Activated CD8-positive, alpha-beta T cell treated with anti-CD3 and anti-CD28 coated beads, Interleukin-2, amount 10 ng/mL, durations not matched to agents 7 days and 5 days (primary cell): ENCODE measurements at places on chromosomes 6 and 20. TPM values are rescaled to one million over a fixed set of nuclear protein-coding genes. Genes with fewer than 3 reads are reported as not detected.

DNA sequence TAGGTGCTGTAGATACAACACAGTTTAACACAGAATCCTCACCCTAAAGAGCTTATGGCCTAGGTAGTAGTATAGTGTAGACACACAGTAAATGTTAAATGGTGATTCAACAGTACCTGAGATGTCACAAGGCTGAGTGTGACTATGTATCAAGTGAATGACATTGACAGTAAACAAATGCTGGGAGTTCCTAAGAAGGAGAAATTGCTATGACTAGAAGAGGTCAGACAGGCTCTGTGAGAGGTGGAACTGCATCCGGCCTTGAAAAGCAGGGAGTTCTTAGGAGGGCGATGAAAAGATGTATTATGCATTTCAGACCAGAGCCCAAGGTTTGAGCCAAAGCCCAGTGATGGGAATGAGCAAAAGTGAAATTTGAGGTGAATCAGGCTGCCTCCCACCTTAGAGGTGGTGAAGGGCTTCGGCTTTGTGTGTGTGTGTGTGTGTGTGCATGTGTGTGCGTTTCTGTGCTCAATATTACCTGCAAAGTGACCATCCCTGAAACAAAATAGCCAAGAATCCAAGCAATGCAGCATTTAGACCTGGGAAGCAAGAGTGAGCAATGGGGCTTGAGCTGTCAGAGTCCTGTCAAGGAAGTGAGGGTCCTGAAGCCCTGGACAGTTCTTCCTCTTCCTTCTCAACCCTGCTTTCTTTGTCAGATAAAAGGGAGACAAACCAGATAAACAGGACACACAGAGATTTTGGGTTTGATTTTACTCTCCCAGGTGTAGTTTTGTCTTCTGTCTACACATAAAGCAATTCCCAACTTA, 32.3 kb upstream of the CITED2 start:
- DNase-seq = no peak

DNA sequence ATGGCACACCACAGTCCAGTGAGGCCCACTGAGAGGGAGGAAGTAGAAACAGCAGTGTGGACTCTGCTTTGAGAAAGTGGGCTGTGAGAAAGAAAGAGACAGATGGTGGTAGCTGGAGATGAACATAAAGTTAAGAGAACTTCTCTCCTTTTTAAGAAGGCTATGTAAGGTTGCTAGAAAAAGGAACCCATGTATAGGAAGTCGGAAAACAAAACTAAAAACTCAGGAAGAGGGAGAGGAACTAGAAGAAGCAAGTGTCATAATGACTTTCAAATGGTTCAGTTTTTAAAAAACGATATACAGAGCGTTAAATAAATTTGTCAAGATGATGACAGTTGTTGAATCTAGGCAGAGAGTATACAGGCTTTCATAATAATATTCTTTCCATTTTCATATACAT, 25.4 kb upstream of the GMNN start:
- no peak for DNase-seq

- DNase-seq = no peak
These were observed 247.5 kb downstream of the TMEM242 start for GRCh38 chr6:157075549-157076450.

DNA sequence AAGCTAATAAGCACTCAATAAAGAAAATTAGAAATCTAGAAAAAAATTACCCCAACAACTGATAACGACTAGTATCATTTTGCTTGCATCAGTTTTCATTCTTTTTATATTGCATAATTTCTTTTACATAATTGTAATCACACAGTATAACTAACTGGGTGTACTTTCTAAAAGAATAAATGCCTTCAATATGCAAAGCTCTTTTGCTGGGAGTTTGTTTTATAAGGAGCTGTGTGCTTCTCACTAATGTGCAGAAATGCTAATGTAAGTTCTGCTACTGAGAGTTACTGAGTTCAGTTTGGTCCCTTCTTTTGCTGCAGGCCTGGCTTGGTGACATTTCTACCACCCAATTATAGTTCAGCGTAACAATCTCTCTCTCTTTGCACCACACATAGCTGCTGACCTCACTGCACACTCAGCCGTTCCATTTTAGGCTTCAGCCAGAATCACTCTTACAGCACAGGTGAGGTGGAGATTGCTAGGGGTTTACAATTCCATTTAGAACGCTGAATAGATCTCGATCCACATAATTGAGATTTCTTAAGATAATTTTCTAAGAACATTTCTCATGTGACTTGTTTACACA, 20.9 kb upstream of the KLHL31 start:
- no peak for DNase-seq

DNA sequence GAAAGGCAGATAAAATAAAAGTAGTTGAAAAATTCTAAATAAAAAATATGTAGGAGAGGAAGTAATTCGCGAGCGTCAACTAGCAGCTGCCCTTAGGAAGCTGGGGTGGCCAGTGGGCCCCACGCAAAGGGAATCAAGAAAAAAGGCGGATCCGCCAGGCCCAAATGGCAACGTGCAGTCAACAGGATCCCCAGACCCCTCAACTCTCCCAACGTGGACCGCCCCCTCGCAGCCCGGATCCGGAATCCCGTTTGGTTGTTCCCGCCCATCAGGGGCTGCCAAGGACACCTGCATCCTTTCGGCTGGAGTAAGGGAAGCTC, 296 bp downstream of the DZANK1 start:
- no peak for DNase-seq

GRCh38 chr20:48623176-48623905, 204.5 kb downstream of the PREX1 start:
- no peak for DNase-seq

- no peak for DNase-seq
These were observed 99.1 kb upstream of the DUSP22 start for GRCh38 chr6:193180-193579.

DNA sequence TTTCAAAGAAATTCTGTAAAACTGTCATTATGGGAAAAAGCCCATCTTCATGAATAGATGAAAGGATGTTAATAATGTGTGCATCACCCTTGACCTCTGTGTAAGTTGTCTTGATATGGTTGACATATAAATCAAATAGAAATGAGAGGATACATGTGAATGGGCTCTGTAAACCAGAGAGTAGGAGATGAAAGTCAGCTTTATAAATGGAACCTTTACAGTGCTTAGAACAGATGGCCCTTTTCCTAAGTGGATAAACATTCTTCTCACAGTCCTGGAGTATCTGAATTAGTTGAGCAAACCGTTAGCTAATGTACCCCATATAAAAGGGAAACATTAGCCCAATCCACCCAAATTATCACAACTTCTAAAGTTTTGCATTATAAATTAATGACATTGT, 57.5 kb downstream of the MYLK4 start:
- no peak for DNase-seq

DNA sequence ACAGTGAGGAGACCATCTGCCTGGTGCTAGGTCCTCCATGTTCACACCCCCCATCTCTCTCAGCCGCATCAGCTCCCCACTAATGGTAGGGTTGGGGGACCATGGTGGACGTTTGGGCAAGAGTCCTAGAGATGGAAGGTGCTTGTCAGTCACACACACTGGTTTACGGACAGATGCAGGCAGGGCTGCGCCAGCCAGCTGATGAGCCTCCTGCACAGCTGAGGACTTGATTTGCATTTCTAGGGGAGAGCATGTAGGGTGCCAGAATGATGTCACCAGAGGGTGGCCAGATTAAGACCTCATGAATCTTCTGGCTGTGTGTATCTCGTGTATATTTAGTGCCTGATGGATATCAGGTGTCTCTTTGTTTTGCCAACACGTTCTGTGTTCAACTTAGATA, 28.6 kb downstream of the CST8 start:
- DNase-seq = no peak

DNA sequence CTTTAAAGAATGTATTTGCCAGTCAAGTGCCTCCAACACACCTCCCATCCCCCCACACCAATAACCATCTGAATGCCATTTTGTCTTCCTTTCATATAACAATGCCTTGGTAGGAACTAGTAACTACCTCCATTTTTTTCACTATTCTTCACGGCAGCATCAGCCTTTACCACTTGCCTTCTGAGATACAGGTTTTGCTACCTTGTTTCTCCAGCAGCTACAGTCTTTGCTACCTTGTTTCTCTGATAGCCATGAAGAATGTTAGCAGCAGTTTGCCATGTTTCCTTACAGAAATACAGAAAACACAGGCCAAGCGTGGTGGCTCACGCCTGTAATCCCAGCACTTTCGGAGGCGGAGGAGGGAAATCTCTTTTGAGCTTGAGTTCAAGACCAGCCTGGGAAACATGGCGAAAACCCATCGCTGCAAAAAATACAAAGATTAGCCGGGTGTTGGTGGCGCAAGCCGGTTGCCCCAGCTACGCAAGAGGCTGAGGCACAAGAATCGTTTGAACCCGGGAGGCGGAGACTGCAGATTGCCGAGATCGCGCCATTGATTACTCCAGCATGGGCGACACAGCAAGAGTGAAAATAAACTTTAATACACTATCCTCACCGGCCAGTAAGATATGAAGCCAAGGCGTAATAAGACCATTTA, 100.9 kb downstream of the HFE start:
- peak; percentile 84 for DNase-seq

GRCh38 chr20:4127344-4127743, 112.0 kb upstream of the RNF24 start:
- no peak for DNase-seq

DNA sequence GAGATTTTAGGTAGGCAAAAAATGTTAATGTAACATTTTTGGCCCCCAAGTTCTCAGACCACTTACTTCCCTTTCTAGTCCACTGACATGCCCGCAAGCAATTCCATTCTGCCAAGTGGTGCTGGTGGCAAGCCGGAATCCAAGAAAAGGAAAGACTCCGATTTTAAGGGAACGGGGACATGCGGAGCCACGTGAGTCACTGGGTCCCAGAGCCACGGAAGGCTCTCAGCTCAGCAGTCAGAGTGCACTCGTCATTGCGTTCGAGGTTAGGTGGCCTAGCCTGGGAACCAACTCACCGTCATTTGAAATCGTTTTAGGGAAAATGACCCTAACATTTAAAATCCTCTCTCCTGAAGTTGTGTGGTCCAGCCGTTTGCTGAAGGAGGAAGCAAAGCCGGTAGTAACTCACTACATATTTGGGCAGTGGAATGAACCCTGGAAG, 711 bp upstream of the SIRT5 start:
- no peak for DNase-seq

DNA sequence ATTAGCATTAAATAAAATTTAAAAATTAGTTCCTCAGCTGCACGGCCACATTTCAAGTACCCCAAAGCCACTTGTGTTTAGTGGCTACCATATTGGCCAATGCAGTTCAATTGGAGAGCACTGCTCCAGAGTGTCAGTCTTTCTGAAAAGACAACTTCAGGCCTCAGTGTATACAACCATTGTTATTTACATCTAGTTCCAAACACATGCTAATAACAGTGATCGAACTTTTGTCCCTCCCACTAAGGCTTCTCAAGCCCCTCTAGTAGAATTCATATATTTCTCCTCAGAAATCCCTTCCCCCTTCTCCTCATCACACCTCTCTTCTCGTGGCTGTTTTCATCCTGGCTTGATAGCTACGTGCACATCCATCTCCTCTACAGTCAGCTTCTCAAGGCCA, 32.9 kb downstream of the HIVEP2 start:
- no peak for DNase-seq

- DNase-seq = peak; percentile 80
These were observed 15.0 kb downstream of the CALHM6 start for GRCh38 chr6:116476002-116476678.

DNA sequence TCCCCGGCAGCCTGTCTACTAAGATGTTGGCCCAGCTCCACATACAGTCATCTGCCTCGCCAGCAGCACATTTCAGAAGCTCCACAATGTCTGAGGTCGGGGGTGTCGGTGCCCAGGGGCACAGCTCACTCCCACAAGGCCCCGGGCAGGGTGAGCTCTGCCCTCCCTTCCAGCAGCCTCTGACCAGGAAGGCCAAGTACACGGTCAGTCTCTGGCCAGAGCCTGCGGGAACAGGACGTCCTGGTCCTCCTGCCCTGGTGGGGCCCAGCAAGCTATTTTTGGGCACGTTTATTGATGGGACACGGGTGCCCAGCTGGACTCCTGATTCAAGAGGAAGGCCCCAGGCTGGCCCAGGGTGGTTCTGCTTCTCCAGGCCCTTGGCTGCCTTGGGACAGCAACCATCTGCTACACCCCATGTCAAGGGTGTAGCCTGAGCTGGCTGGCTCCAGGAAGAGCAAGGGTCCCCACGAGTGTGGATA, 114.9 kb upstream of the PTPN1 start:
- no peak for DNase-seq

GRCh38 chr6:114033606-114034005, 62.7 kb upstream of the HDAC2 start:
- no peak for DNase-seq

DNA sequence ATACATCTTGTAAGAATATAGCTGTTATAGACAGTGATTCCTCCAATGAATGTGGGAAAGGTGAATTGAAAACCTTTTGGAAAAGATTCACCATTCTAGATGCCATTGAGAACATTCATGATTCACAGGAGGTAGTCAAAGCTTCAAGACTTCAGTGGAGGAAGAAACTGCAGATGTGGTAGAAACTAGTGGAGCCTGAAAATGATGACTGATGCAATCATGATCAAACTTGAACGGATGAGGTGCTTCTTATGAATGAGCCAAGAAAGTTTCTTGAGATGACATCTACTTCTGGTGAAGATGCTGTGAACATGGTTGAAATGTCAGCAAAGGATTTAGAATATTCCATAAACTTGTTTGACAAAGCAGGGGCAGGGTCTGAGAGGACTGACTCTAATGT, 66.7 kb upstream of the C6orf118 start:
- no peak for DNase-seq

GRCh38 chr20:11101696-11102095, 427.9 kb upstream of the JAG1 start:
- DNase-seq = no peak

DNA sequence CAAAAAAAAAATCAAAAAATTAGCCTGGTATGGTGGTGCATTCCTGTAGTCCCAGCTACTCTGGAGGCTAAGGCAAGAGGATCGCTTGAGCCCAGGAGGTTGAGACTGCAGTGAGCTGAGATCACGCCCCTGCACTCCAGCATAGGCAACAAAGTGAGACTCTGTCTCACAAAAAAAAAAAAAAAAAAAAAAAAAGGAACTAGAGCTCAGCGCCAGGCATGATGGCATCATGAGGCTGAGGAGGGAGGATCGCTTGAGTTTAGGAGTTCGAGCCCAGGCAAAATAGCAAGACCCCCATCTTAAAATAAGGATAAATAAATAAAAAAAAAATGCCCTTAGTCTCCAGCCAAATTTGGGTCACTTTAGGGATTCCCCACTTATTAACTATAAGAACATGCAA, 40.4 kb upstream of the PIM1 start:
- DNase-seq = no peak

TRIM31 gene
- total RNA-seq = not detected

CLVS2 gene
- total RNA-seq = not detected

TMEM244 gene
- not detected for total RNA-seq

HTR1E gene
- not detected for total RNA-seq

RMND1 gene
- 19.2 TPM for total RNA-seq

FAM162B gene
- total RNA-seq = not detected

TREM1 gene
- total RNA-seq = not detected

CCND3 gene
- total RNA-seq = 462 TPM

GJA10 gene
- total RNA-seq = not detected
